ENCODE measurements at places on chromosomes 5 and 9.

GRCh38 chr9:136291306-136292025 lies 12.4 kb downstream of the CCDC187 start:
- H3K27ac ChIP-seq: no peak overlapping the region
- H3K36me3 ChIP-seq: no peaks in the 10 kb centered on the region
- no peaks in the 10 kb centered on the region for H3K4me1 ChIP-seq
- DNase-seq: no peak
- no peak overlapping the region for H3K4me3 ChIP-seq
- no peaks in the 10 kb centered on the region for H3K27me3 ChIP-seq

GRCh38 chr5:131617140-131617822 lies 17.7 kb downstream of the RAPGEF6 start:
- no peaks in the 10 kb centered on the region for H3K27me3 ChIP-seq
- peaks cover 56% of the 10 kb centered on the region for H3K4me1 ChIP-seq
- no peak overlapping the region for H3K4me3 ChIP-seq
- DNase-seq: no peak
- no peak overlapping the region for H3K27ac ChIP-seq

GRCh38 chr9:121277026-121277425 lies 9.1 kb downstream of the GSN start:
- no peak overlapping the region for H3K4me3 ChIP-seq
- no peak for DNase-seq
- H3K36me3 ChIP-seq: no peaks in the 10 kb centered on the region
- H3K27ac ChIP-seq: no peak overlapping the region
- peaks cover 11% of the 10 kb centered on the region for H3K27me3 ChIP-seq
- peaks cover 19% of the 10 kb centered on the region for H3K4me1 ChIP-seq

DNA sequence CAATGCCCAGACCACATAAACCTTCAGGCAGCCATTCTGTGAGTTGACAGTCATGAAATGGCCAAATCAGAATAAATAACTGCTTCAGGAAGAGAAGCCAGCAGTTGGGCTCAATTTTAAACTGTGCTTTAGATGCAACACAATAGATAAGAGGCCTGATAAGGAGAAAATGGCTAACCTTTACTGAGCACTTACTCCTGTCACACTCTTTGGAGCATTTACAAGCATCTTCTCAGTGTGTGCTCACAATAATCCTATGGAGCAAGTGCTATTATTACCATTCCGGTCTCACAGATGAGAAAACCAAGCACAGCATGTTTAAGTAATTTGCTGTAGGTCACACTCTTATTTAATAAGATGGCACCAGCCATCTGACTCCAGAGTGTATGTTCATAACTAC lies 11.5 kb upstream of the SH3RF2 start:
- H3K4me3 ChIP-seq: no peak overlapping the region
- peaks cover 13% of the 10 kb centered on the region for H3K27me3 ChIP-seq
- no peaks in the 10 kb centered on the region for H3K4me1 ChIP-seq
- no peak overlapping the region for H3K27ac ChIP-seq
- DNase-seq: no peak

Measured in activated T-cell treated with anti-CD3 and anti-CD28 coated beads, Interleukin-2, amount 50 U/mL, for 72 hours (primary cell).